ENCODE measurements at places on chromosomes 11 and 22.

GRCh38 chr11:71451596-71452198, 1.3 kb upstream of the NADSYN1 start:
- DNase-seq = peak; percentile 12

DNA sequence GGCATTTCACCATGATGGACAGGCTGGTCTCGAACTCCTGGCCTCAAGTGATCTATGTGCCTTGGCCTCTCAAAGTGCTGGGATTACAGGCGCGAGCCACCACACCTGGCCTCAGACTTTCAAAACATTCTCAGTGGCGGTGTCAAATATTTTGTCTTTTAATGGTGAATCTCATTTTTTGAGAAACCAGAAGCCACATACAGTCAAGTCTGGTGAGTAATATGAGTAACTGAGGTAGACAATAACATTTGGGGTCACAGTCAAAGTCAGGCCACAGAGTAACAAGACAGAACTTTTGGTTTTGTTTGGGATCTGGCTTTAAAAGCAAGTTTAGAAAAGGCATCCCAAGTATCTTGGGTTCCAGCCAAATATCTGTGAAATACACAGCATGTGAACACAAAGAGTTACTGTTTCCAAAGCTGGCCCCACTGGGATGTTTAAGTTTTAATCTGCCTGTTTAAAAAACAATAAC, 5.6 kb upstream of the TMA7B start:
- DNase-seq = no peak

- DNase-seq = no peak
Measured at GRCh38 chr22:33186816-33187215, 128.6 kb upstream of the SYN3 start.

DNA sequence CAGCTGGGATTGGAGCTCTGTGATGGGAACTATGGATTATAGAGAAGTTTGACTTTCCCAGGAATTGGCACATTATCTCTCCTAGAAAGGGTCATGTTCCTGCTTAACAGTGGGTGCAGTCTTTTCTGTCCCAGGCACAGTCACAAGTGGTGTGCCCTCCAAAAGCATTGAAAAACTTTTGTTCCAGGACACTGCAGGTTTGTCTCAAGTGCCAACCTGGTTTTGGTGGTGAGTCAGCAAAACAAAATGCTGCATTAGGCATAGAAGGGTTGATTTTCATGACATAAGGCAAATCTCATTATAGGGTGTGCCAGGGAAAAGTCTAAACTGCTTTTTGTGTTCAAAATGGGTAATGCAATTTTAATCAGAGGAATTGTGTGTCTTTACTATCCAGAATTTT, 4.9 kb downstream of the HTATIP2 start:
- DNase-seq = peak; percentile 53

GRCh38 chr22:23722160-23722559, 28.8 kb downstream of the ZNF70 start:
- no peak for DNase-seq

GRCh38 chr11:30451167-30451566, 128.3 kb downstream of the ARL14EP start:
- DNase-seq = no peak

Data from hematopoietic multipotent progenitor cell treated with erythropoietin and hydrocortisone succinate and interleukin-3 and kit ligand, for 17 days (in vitro differentiated cells).